ENCODE measurements at places on chromosomes 16 and 17.

DNA sequence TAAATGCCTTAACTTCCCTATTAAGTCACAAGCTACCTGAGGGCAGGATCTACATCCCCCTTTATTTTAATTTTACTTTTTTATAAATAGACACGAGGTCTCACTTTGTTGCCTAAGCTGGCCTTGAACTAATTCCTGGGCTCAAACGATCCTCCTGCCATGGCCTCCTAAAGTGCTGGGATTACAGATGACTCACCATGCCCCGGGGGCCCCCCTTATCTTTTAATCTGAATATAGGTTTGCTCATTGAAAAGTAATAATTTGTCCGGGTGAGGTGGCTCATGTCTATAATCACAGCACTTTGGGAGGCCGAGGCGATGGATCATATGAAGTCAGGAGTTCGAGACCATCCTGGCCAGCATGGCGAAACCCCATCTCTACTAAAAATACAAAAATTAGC is 14.2 kb downstream of the ETV4 start:
- DNase-seq, result no peak

GRCh38 chr16:26189536-26189935 is 497.8 kb downstream of the HS3ST4 start:
- no peak for DNase-seq

DNA sequence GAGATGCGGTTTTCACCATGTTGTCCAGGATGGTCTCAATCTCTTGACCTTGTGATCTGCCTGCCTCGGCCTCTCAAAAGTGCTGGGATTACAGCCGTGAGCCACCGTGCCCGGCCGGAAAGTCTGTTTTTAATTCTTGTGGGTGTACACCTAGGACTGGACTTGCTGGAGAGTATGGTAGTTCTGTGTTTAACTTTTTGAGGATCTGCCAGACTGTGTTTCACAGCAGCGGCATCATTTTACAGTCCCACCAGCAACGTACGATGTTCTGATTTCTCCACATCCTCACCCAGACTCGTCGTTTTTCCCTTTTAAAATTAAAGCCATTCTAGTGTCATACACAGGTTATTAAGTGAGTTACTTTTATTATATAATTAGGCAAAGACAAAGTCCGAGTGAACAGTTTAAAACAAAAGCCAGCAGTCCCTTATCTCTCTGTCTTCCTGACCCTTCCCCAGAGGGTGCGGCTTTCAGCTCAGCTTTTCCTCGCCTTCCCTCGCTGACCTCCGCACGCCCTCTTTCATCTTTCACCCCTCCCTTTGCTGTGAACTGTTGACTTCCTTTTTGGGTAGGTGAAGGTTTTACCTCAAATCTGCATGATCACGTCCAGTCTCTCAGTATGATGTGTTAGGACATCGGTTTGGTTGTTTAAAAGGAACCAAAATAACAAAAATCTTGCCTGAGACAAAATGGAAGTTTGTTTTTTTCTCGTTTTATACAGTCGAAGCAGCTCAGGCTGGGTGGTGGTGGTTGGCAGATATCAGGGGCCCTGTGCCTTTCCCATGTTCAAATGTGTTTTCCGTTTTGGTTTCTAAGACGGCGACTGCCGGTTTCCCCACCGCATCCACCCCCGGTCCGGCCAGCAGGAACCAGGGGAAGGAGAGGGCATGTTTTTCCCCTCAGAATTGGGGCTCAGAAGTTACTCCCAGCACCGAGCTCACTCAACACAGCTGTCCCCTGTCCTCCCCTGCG is 18.0 kb downstream of the FAM234A start:
- no peak for DNase-seq

DNA sequence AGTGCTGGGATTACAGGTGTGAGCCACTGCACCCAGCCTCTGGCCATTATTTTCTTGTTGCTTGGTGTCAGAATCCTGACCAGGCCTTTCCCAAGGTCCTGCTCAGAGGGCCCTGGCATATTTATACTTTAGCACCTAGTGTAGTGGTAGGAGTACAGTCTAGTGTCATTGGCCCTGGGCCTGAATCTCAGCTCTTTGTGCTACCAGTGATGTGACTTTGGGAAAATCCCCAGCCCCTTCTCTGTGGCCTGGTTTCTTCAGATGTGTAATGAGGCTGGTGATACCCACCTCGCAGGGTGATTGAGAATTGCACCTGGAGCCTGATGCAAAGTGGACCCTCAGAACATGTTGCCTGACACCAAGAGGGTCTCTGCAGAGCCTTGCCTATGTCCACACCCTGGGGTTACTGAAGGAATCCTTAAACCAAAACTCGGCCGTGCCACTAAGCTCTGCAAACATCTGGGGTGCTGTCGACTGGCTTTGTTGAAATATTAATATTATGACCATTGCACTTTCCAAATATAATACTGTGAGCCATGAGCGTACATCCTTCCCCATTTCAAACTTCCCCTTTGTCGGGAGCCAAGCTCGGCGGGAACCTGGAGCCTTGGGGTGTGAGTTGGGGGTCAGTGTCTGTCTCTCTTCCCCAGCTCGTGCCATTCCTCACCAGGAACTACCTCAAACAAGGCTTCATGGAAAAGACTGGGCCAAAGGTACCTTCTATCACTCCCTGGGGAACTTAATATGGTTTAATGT is 18.0 kb upstream of the RNF135 start:
- DNase-seq, result no peak

- peak; percentile 68 for DNase-seq
Measured at GRCh38 chr17:39200070-39200879, at the start of gene RPL19. Gene RPL19 (plus strand): TSS chr17:39200283. CDS start chr17:39200345, 62 bp downstream.

- no peak for DNase-seq
Measured at GRCh38 chr16:21092951-21093350, 57.7 kb downstream of the DNAH3 start.

GRCh38 chr17:7014995-7015958 is 2.9 kb downstream of the RNASEK start:
- peak; percentile 58 for DNase-seq

- no peak for DNase-seq
Measured at GRCh38 chr17:70230850-70231640, 61.7 kb downstream of the KCNJ2 start.

DNA sequence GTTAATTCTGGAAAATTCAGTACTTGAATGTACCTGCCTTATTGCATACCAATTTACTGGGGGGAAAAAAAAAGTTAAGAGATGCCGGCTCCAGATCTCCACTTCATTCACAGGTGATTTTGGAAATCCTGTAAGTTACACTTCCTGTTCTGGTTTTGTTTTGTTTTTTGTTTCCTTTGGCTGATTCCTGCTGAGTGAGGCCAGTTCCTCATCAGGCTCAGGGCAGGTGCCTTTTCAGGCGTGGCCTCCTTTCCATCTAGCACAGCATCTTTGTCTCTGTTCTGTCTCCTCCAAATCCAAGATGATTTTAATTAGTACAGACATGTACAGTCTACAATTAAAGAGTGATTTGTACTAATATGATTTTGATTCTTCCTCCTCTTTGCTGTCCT is 19.2 kb downstream of the CYB561 start:
- no peak for DNase-seq

DNA sequence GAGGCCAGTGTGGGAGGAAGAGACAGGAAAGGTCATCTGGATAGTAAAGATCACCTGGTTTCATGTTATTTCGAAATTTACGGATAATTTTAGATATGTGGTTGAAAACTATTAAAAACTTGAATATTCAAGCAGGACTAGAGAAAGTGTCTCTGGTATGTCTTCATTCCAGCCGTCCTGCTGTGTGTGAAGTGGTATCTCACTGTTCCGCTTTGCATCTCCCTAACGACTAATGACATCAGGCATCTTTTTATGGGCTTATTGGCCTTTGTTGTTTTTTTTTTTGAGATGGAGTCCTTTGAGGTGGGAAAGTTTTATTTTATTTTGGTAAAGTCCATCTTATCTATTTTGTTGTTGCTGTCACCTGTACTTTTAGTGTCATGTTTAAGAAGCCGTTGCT is 214.4 kb upstream of the CHMP6 start:
- no peak for DNase-seq

DNA sequence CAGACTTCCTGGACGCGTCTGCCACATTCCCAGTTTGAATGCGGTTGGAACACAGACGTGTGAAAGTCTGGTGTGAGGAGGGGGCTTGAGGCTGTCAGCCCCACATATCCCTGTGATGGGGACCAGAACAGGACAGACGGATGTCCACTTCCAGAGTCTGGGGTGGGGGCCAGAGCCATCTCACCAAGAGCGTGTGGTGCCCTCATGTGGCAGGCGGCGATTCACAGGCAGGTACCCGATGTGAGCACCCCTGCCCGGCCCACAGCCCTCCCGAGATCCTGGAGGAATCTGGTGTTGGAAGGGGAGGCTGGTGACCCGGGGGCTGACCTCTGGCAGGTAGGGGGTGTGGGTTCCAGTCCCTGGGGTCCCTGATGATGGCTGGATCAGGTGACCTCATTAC is 51.5 kb downstream of the ENGASE start:
- DNase-seq, result no peak

DNA sequence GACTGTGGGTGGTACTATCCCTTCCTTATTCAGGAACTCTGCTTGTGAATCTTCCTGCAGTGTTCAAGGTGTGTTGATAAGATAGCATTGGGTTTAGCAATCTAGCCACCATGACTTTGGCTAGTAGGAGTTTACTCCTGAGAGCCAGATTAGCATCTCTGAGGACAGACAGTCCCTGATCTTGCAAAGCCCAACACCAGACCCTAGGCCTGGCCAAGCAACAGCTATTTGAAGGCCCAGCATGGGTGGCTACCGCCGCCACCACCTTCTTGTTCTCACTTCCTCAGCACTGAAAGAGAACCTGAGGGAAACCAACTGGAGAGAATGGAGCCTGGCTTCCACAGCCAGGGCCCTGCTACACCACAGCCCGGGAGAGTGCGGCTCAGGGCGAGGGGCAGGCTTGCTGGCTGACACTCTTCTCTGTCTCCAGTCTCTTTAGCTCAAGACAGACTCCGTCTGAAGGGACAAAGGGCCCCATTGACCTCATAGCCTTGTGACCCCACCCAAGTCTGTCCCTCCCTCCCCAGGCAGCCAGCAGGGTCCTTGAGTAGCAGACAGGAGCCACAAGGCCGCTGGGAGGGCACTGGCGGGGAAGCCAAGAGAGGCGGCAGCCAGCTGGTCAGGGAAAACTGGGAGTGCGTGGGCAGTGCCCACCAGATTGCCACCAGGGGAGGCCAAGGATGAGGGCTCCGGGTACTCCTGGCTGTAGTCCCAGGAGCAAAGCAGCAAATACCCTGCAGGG is 10.9 kb upstream of the ARHGAP23 start:
- DNase-seq, result no peak

DNA sequence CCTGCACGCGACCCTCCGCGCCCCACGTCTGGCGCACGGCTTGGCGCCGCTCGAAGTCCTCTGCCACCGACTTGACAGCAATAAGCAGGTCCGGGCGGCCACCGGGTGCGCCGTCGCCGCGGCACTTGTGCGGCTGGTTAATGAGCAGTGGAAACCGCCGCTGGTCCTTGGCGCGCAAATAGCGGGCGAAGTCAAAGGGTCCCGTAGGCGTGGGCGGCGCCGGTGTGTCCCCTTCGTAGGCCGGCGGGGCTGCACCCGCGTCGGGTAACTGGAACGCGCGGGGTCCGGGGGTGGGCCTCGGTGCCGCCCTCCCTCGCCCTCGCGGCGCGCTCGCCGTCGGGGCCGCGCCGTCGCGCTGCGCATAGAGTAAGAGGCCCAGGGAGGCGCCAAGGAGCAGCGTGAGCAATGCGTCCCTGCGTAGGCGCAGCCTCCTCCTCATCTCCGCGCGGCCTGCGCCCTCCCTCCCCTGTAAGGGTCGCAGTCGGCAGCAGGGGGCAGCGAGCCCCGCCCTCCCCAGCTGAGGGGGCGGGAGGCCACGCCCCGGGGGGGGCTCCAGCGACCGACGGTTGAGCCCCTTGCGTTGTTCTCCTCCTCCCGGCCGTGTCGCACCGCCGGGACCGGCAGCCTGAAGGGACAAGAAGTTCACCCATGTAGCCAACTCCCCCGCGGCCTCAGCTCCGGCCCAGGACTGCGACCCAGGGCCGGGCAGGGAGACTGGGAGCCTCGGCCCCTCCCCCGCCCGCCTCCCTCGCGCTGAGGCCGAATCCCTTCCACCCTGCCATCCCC is 558 bp downstream of the B3GNT9 start:
- no peak for DNase-seq

- DNase-seq, result no peak
Measured at GRCh38 chr17:66551839-66552238, 249.4 kb downstream of the PRKCA start.

GRCh38 chr17:14777291-14777690 is 476.4 kb downstream of the HS3ST3B1 start:
- no peak for DNase-seq

GRCh38 chr17:76273445-76274111 is 8.4 kb downstream of the UBALD2 start:
- DNase-seq, result no peak

DNA sequence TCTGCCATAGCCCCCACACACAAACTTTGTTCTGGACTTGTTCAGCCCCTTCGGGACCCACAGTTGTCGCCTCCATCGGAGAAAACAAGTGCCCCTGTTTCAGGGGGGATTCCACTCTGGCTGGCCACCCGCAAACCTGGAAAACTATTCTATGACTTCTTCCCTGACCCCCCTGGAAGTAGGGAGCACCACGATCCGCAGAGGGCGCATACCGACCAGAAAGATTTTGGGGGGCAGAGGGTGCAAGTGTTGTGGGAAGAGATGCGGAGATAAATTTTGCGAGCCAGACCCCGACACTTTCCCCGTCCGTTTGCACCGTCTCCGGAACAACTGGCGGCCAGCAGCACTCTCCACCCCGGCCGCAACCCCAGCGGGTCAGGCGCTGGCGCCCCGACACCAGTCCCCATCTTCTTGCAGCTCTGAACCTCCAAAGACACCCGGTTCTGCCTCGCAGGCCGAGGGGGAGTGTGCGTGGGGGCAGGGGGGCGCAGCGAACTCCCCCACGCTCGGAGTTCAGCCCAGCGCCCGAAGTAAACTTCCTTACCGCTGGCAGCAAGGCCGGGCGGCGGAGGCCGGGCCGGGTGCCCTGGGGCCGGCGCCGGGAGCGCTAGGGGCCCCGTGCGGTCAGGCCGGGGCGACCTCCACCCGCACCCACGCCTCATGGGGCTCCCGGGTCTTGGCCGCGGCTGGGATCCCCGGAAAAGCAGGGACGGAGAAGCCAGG is 744 bp downstream of the SALL1 start:
- DNase-seq, result no peak

GRCh38 chr17:39209317-39210092 is 9.4 kb downstream of the RPL19 start:
- peak; percentile 53 for DNase-seq

DNA sequence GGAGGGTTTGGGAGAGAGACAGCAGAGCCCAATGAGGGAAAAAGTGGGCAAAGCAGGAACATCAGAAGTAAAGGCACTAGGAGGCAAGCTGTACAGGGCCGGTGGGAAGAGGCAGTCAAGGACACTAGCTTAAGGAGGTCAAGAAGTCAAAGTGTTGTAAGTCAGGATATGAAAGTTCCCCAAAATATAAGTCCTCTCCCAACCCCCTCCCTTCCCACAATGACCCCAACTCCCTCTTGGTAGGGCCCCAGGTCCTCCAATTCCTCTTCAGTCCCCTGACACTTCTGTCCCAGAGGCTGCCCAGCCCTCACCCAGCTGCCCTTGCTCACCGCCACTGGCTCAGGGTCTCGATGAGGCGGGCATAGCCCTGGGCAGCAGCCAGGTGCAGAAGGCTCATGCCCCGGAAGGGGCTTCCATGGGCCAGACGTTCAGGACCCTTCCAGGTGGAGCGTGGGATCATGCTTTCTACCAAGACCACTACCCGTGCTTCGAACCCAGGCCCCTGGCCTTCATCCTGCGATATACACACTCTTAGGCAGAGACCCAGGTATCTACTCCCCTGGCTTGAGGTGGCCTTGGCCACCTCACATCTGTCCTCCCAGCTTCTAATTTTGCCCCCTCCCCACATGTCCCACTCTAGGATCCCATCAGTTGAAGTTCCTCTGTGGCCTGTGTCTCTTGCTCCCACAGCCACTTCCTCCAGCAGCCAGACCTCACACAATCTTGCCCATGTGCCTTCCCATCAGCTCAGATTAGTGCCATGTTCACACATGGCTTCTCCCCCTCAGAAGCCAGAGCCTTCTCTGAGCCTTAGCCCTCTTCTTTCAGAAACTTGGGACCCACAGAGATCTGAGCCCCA is 5.9 kb upstream of the SPAG7 start:
- no peak for DNase-seq

Data from stimulated activated CD8-positive, alpha-beta memory T cell treated with anti-CD3 and anti-CD28 coated beads, Interleukin-2, amount 100 ng/mL, for 1 hour (primary cell).